ENCODE measurements at places on chromosomes 3 and 15.

GRCh38 chr3:102614585-102614984 lies 179.8 kb downstream of the ZPLD1 start:
- DNase-seq = no peak

DNA sequence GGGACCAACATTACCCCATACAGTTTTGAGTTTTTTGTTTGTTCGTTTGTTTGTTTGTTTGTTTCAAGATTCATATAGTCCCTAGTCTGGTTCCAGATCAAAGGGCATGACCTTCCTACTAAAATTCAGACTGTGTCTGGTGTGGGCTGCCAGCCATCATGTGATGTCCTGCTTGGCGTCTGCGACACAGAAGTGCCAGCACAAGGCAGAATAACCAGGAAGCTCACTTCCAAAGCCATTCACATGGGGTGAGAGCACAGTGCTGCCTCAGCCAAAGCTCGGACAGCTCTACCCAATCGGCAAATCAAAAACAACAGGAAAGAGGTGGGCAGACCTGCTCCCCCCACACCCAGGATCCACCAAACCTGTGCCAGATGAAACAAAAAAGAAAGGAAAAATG lies 142.6 kb upstream of the THBS1 start:
- DNase-seq = no peak

GRCh38 chr15:25668236-25668795 lies 194.8 kb downstream of the ATP10A start:
- no peak for DNase-seq

- no peak for DNase-seq
Measured at GRCh38 chr15:80982205-80982604, 7.4 kb downstream of the MESD start.

DNA sequence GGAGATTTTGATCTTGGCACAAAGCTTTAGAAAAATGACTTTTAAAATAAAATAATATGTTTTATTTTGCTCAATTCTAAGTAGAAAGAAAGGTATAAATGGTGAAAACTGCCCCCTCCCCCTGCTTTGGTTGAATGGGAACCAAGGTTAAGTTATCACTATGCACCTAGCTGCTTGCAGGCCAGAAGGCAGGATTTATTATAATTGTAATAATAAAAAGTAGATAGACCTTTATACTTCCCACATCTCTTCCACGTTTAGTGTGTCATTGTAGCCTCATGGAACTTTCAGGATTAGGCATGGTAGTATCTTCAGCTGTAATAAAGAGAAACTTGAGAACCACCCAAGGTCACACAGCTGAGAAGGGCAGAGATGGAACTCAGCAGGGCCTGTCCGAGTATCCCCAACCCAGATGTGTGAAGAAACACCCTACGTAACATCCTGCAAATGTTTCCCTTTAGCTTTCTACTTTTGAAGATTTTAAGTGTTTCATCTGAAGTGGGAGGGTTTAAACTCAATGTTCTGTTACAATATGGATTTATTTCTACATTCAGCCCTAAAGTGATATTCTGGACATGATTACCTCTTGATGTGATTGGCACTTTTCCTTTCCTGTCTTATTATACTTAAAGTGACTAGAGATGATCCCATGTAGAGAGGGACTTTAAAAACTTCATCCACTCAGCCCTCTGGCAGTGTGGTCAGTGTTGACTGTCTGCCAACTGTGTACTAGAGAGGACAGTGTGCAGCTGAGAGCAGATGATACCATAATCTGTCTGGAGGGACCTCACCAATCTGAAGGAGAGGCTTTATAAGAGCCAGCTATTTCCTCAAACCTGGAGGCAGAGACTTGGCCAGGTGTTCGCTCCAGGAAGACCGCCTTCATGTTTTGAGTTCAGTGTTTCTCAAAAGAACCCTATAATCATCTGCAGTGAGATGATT lies 282.5 kb upstream of the TRIM42 start:
- no peak for DNase-seq

- DNase-seq = no peak
Measured at GRCh38 chr3:32340611-32341365, 50.9 kb upstream of the CMTM7 start.

- no peak for DNase-seq
Measured at GRCh38 chr3:44511238-44511566, 33.7 kb upstream of the ZNF445 start.

- DNase-seq = no peak
Measured at GRCh38 chr15:71114066-71114680, 1.1 kb upstream of the THSD4 start.

DNA sequence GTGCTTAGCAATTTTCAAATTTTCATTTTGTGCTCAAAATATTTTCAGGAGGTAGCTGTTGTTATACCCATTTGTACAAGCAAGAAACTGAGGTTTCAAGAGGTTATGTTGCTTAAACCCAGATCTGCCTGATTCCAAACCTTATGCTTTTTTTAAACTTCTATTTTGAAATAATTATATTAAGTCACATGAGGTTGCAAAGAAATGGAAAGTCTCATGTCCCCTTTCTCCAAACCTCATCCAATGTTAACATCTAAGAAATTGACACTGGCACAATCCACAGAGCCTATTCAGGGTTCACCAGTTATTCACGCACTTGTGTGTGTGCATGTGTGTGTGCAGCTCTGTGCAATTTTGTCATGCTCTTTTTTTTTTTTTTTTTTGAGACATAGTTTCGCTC lies 35.1 kb downstream of the B3GNT5 start:
- no peak for DNase-seq

- DNase-seq = no peak
Measured at GRCh38 chr3:12893247-12893646, 51.9 kb upstream of the RPL32 start.

DNA sequence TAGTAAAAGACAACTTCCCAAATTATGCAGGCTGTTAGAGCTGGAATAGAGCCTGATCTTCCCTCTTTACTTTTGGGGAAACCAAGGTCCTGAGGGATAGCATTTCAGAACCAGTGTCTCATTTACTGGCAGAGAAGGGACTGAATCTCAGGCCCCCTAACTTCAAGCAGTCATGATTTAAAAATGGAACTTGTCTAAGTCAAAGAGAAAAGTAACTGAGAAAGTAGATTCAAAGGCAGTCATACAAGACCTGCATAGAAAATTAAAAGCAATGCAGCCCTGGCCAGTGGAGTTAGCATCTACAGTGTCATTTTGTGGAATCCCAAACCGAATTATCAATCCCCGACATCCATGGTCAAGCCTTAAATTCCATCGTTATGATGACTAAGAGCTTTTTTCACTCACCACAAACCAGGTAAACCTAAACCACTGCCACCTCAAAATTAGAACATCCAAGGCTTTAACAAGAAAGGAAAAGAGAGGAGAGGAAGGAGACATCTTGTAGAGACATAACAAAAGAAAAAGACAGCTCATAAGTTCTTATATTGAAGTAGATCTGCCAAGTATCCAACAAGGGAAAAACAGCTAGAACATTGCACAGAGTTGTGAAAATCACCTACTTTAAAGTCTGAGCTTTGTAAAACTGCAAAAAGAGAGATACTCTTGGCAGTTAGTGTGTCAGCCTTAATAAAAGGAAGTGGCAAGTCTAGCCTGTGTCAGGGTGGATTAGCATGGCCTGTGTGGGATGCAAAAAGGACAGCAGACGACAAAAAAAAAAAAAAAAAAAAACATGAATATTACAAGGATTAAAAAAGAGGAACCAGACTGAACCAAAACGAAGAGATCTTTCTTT lies 54.1 kb upstream of the CCR2 start:
- no peak for DNase-seq

GRCh38 chr3:10467904-10468612 lies 37.3 kb downstream of the ATP2B2 start:
- DNase-seq = no peak

GRCh38 chr3:148861277-148861869 lies 3.7 kb upstream of the CPA3 start:
- DNase-seq = no peak

DNA sequence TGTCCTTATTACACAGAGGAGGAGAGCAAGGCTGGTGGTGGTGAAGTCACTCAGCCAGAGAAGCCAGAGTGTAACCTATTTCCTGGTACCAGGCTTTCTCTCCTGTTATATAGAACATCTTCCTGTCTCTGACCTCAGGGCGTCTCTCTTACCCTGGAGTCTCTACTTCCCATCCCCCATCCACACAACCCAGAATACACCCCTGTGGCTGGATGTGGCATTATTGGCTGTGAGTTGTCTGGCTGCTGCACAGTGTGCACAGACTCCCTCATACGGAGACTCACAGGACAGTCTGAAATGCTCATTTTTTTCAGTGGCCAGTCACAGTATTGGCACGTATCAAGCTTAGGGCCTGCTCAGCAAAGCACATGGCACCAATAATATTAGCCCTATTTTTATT lies 8.6 kb downstream of the PODXL2 start:
- DNase-seq = no peak

- DNase-seq = no peak
Measured at GRCh38 chr3:45641756-45642155, 47.2 kb downstream of the LIMD1 start.

DNA sequence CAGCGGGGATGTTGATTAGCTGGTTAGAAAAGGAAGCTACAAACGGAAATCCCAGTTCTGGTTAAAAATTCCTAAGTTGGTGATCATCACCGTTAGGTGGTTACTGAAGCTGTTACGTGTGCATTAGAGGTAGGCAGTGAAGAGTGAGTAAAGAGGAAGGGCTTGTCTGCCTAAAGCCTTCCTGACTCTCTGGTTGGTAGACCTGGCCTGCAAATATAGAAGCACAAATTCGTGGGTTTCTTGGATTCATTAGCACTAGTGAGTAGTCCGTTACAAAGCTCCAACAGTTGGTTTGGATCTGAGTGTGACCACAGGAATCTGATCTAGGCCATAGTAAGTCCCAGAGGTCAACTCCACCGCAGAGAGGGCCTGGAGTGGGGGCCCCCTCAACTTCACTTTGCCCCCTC lies 174.0 kb upstream of the TP63 start:
- no peak for DNase-seq

DNA sequence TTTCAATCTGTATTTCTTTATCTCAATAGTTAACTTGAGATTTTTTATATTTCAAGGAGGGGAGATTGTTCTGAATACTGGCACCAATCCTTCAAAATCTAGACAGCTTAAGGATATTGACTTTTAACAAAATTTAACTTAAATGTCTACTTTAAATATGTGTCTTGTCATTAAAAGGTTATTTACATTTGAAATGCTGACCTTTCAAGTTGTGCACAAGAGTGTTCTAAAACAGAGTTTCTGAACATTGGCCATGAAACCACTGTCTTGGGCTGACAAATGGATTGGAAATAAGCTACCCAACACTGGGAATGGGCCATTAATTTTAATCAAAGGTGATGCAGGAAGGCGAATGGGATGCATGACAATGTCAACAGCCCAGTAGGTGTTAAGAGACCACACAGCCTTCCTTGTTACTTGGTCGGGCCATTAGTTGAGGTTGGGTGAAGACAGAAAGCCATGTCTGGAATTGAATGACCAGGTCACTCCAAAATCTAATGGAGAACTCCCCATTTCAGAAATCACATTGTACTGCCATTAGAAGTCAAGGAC lies 128.5 kb downstream of the CDIN1 start:
- no peak for DNase-seq
